ENCODE measurements at places on chromosomes 3 and 15.

GRCh38 chr3:190499122-190499521, 14.8 kb upstream of the IL1RAP start:
- DNase-seq, result no peak

GRCh38 chr15:99755692-99756409, 22.6 kb upstream of the LYSMD4 start:
- DNase-seq, result peak; percentile 12

- no peak for DNase-seq
These were observed 59.8 kb upstream of the HEG1 start for GRCh38 chr3:125115640-125116039.

GRCh38 chr3:9909221-9910013, 6.8 kb downstream of the IL17RE start:
- no peak for DNase-seq

DNA sequence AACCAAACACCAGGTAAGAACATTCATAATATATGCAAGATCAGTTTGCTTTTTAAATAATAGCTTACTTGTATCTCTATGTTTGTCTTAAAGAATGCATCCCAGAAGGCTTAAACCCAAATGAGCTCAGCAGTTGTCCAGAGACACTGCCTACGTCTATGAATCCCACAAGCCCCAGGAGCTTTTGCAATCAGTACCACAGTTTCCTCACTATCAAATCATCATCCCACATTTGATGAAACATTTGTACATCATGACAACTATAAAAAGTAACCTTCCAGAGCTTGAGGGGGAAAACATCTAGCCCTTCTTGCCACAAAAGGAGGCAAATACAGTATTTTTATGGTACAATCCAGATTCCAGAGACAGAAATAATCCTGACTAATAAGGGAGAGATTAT, 63.7 kb downstream of the ATP8B4 start:
- DNase-seq, result no peak

DNA sequence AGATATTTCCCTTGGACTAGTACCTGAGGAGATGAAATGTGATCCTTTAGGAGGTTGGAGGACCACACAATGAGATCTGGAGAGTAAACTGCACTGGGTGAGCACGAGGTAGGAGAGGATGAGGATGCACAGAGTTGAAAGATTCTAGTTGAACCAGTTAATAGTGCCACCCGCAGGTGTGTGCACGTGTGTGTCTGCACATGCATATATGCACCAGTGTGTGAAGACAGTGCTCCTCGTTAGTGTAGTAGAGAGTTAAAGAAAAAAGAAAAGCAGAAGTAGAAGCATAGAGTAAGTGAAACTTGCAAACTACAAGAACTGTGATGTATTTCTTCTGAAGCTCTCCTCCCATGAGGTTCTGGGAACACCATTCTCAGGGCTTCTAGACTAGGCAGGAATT, 8.4 kb downstream of the MED12L start:
- DNase-seq, result no peak

DNA sequence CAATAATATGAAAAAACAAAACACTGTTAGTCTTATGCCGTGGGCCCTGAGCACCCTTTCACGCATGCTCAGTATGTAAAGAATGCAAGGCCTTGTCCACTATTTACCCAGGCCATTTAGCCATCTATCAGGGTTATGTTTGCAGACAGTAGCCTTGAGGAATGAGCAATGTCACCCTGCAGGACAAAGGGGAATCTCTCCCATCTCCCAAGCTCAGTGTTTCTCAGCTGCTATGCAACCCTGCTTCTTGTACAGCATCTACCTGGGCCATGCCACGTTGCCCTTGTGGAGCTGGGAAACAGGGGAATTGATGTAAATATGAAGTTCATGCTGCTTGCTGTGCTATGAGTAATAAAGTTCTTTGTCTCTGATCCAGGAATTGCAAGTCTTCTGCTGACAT, 51.5 kb upstream of the SLCO2A1 start:
- no peak for DNase-seq

DNA sequence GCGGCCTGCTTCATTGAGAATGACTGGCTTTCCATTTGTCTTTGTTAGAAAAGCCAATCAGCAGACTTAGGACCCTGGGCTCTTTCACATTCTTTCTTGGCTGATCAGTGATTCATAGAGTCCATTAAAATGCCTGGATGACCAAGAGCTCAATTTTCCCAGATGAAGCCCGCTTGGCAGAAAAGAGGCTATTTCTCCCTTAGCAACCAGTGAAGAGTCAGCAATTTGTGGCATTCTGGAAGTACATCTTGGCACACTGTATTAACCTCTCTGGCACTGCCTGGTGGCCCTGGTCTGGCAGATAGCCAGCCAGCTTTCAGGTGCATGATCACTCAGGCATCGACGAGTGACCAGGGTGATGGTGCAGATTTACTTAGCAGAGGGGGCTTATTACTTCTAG, 145.7 kb upstream of the PLAAT1 start:
- no peak for DNase-seq

GRCh38 chr3:127158614-127159229, 34.2 kb upstream of the PRR23E start:
- no peak for DNase-seq

GRCh38 chr3:5841599-5841998, 654.1 kb downstream of the EDEM1 start:
- no peak for DNase-seq

DNA sequence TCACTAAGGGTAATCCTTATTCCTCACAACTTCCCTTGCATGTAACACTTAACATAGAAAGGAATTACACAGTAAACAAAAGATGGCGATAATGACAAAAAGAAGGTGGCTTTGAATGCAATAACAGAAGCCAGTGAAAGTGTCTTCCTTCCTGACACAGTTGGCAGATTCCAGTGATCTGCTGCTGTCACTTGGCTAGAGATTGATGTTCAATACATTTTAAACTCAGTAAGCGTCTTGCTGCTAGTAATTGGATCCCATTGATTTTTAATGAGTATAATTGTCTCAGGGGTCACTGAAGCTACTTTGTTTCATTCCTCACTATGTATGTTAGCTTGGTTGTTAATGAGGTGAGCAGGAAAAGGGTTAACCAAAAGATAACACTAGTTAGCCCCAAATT, 692.7 kb downstream of the NTRK3 start:
- DNase-seq, result no peak

DNA sequence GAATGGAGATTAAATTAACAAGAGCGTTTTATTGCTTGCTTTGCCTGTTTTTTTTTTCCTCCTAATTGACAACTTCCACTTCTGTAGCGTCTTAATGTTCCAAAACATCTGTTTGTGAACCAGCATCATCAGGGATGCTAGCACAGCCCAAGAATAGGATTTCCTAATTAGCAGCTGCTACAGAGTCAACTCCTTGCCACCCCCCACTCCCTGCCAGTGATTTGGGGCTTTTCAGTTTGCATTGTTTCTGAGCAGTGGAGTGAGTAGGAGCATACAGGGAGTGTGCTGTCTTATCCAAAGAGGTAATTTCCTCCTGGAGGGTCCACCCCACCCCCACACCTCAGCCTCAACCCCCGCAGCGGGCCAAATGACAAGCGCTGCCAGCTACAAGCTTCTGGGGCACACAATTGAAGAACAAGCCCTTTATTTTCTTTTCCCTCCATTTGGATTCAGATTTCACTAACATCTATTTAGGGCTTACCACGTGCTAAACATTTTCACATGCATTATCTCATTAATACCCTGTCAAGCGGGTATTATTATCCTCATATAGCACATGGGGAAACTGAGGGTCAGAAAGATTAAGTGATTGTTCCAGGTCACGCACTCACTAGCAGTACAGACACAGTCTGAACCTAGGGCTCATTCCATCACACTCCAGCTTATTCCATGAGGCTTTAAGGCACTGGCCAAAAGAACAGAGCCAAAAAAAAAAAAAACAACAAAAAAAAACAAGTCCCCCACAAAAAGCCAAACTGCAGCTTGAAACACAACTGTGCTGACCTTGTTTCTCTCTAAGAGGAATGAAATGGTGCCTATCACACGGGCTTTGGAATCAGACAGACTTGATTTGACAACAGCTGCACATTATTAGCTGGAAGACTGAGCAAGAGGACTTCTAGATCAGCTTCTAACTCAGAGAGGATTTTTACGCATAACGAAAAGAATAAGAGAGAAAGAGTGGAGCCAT, 16.4 kb downstream of the HEG1 start:
- no peak for DNase-seq

DNA sequence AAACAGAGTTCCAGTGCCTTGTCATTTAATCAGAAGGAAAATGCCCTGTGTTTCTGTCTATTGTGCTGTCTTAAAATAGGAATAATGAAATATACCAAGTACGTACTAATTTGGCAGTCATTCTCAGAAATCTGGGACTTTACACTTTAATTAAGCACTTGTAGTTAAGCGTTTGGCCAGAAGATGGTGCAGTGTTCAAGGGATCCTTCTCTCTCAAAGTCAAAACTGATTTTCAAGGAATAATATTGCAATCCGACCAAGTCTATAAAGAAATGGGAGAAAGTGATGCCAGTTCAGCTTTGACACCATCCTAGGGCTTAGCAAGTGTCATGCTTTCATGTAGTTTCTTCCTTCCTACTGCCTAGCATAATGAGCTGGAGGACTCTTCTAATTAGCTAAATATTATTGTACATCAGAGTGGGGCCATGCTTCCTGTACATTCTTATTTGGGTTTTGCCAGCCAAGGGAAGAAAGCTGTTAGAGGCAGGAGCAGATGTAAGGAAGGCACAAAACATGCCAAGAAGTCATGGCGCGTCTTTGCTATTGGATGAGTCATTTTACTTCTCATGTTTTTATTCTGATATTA, 64.8 kb downstream of the SAMMSON start:
- peak; percentile 14 for DNase-seq

GRCh38 chr15:78991476-78991875, 46.6 kb upstream of the CTSH start:
- no peak for DNase-seq

GRCh38 chr3:170352936-170353335, 4.6 kb upstream of the SKIL start:
- DNase-seq, result no peak

DNA sequence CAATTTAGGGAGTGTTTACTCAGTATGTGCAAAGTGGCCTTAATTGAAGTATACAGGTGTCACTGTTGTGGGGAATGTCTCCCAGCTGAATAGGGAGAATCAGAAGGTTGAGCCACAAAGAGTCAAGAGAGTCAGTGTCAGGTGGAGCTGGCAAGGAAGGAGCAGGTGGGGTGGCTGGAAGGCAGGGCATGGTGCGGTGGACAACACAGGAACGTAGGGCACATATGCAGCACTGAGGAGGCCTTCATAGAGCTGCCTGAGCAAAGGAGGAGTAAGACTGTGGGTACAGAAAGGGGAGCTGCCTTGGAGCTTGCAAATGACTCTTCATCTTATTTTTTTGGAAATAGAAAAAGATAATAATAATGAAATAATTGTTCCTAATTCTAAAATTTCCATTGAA, 20.0 kb downstream of the ARHGEF3 start:
- DNase-seq, result no peak

DNA sequence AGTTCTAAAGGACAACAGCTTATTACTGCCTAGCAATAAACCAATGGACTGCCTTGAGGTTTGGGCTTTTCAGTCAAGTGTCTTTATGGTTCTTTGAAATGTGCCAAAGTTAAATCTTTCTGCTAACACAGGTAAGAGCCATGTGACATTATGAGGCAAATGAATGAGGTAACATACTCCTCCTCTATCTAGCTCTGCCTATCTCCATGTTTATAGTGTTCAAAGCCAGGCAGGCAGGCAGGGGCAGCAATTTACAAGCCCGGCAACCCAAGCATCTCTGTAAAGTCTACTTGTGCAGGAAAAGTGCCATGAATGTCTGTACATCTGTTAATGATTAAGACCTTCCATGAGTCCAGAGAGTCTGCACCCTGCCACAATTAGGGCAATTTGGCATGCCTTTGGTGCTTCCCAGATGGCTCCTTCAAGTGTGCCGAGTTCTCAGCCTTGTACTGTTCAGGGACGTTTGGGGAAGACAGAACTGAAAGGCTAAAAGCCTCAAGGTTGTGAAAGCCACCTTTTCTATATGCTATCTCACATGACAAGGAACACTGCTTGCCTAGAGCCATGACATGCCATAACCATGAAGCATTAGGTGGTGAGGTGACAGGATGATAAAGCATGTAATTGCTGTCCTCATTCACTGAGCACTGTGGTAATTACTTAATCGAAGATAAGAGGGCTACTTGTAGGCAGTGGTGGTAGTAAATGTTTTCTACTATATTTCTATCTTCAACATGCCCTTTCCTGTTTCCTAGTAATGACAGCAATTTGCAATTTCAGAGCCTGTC, 41.4 kb upstream of the EIF1B start:
- DNase-seq, result no peak

DNA sequence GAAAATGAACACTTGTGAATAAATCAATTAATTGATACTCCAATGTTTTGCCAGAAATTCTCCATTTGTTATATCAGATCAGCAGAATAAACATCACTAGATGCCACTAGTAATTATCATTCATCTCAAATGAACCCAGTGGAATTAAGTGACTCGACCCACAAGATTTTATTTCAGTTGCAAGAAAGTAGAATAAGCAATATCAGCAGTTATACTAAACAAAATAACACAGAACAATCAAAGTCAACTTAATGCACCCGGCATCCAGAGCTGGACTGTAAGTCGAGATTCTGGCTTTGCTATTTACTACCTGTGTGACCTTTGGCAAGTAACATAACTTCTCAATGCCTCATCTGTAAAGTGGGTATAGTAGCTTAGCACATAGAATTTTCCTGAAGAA, 256.5 kb downstream of the MEIS2 start:
- no peak for DNase-seq

DNA sequence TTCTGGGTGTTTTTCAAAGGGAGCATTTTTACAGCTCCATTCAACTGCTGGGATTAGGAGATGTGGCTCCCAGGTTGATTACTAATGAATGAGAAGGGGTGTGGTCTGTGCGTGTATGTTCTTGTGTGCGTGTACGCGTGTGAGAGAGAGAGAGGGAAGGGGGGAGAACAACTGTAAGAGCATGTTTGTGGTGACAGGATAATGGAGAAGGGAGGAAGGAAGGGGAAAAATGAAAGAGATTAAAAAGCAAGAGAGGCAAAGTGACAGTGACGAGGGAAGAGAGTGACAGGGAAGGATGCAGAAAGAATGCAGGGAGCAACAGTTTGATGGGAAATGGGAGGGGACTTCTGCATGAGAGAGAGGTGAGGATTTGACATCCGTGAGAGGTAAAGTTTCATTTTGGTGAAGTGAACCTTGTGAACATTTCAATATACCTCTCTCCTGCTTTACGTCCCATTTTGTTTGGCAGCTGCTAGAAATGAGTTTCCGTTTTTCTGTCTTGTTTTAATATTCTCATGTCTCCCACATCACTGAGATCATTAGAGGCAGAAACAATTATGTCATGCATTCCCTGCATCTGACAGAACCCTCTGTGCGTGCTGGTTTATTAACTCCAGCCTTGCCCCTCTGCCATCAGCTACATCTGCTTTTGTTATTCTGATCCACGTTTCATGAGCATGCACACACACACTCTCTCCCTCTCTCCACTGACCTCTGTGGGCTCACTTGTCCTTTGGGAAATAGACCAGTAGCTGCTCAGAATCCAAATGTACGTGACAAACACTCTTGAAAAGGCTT, 161.6 kb downstream of the GAP43 start:
- DNase-seq, result no peak

- no peak for DNase-seq
These were observed 3.7 kb downstream of the TM6SF1 start for GRCh38 chr15:83111149-83111548.

Data from stimulated activated CD4-positive, alpha-beta T cell treated with anti-CD3 and anti-CD28 coated beads, Interleukin-2, amount 100 ng/mL, for 48 hours (primary cell).